Activated naive CD4-positive, alpha-beta T cell treated with anti-CD3 and anti-CD28 coated beads for 36 hours (primary cell): ENCODE measurements at places on chromosomes 13 and 19. TPM values are rescaled to one million over a fixed set of nuclear protein-coding genes. Genes with fewer than 3 reads are reported as not detected.

Gene NPAS1
- not detected for total RNA-seq

Gene PEG3
- not detected for total RNA-seq

Gene RFPL4AL1
- total RNA-seq, result not detected

Gene CCDC106
- 4.4 TPM for total RNA-seq

Gene WDR18
- total RNA-seq, result 77.8 TPM

Gene ZNF816
- total RNA-seq, result 10.7 TPM

Gene CA11
- 14.9 TPM for total RNA-seq

Gene SIGLECL1
- total RNA-seq, result not detected

Gene RPL21
- 1,766 TPM for total RNA-seq

Gene NCR1
- not detected for total RNA-seq

Gene ZNF582
- total RNA-seq, result 1.1 TPM

Gene ZNF473
- 13.1 TPM for total RNA-seq

Gene PRR36
- total RNA-seq, result 0.12 TPM

Gene KANK3
- 0.17 TPM for total RNA-seq

Gene ZNF296
- total RNA-seq, result 1.1 TPM

Gene SYCN
- total RNA-seq, result not detected

Gene NOTCH3
- total RNA-seq, result not detected

Gene TRIM28
- 475 TPM for total RNA-seq

Gene ZNF320
- total RNA-seq, result 4.6 TPM

Gene UBE2L5
- total RNA-seq, result not detected
